Thoracic aorta (tissue), 2 donors: ENCODE measurements at places on chromosomes 16 and 17. TPM values are rescaled to one million over a fixed set of nuclear protein-coding genes. Genes with fewer than 3 reads are reported as not detected.

GRCh38 chr16:89707695-89708094 is 6.2 kb upstream of the SPATA2L start:
- no peak for DNase-seq

The PIK3R5 gene
- total RNA-seq, result 30.7 TPM

GRCh38 chr17:78977681-78977943 is 2.1 kb downstream of the LGALS3BP start:
- no peak for DNase-seq

- no peak for DNase-seq
Measured at GRCh38 chr17:61425682-61426481, 26.2 kb downstream of the TBX2 start.

The MAP3K3 gene
- total RNA-seq, result 102 TPM

GRCh38 chr17:11122908-11123307 is 118.1 kb upstream of the SHISA6 start:
- no peak for DNase-seq

GRCh38 chr17:43740541-43740940 is 18.1 kb downstream of the SOST start:
- DNase-seq, result no peak

GRCh38 chr17:77308861-77309726 is 168.3 kb downstream of the SEC14L1 start:
- DNase-seq, result no peak

GRCh38 chr17:81154961-81155360 is 10.3 kb upstream of the PVALEF start:
- DNase-seq, result no peak

DNA sequence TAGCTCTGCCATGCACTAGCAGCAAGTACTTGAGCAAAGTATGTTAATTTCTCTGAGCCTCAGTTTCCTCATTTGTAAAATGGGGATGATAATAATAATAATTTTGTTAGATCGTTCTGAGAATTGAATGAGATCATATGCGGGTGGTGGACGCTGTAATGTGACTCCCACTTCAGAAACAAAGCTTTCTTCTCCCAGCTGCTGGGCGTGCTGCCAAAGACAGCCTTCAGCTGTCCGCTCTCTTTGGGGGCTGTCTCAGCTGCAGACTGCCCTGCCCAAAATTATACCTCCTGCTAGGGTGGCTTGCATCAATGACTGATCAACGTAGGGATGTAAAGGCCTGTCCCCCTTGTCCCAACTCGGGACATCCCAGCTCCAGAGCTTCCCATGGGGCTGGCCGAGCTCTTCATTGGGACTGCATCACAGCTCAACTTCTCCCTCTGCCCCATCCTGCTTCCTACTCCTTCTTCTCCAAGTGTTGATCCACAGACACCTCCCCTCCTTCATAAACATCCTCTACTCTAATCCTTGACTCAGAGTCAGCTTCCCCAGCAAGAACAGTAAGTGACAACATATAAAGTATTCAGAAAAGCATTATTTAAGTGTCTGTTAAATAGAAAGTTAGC is 30.7 kb upstream of the CDH5 start:
- no peak for DNase-seq

DNA sequence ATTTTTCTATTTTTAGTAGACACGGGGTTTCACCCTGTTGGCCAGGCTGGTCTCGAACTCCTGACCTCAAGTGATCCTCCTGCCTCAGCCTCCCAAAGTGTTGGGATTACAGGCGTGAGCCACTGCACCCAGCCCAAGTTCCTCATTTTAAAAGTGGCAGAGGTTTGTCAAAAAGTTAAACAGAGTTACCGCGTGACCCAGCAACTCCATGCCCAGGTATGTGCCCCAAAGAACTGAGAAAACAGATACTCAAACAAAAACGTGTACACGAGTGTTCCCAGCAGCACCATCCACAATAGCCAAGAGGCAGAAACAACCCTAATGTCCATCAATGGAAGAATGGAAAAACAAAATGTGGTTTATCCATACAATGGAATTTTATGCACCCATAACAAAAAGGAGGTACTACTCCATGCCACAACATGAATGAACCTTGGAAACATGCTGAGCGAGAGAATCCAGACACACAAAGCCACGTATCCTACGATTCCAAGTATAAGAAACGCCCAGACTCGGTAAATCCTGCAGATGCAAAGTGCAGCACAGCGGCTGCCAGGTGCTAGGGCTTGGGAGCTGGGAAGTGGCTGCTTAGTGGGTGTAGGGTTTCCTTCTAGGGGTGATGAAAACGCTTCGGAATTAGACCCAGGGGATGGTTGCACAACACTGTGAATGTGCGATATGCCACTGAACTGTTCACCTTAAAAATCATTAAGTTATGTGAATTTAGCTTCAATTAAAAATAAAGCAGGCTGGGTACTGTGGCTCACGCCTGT is 24.8 kb downstream of the ADCY9 start:
- DNase-seq, result no peak

DNA sequence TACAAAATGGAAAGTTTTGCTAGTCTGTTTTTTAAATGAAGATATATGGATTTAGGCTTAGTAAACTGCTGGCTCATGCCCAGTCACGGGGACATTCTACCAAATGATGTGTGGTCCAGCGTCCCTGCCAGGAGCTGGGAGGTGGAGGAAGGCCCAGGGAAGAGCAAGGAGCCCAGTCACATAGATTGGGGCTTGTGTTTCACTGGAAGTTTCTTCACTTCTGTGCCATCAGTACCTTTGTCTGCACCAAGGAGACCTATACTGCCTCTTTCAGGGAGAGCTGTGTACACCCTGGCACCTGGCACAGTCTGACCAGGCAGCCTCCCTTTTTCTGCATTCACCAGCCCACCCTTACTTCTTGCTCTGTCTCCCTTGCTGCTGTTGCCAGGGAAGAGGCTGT is 32.6 kb upstream of the ERN1 start:
- no peak for DNase-seq

DNA sequence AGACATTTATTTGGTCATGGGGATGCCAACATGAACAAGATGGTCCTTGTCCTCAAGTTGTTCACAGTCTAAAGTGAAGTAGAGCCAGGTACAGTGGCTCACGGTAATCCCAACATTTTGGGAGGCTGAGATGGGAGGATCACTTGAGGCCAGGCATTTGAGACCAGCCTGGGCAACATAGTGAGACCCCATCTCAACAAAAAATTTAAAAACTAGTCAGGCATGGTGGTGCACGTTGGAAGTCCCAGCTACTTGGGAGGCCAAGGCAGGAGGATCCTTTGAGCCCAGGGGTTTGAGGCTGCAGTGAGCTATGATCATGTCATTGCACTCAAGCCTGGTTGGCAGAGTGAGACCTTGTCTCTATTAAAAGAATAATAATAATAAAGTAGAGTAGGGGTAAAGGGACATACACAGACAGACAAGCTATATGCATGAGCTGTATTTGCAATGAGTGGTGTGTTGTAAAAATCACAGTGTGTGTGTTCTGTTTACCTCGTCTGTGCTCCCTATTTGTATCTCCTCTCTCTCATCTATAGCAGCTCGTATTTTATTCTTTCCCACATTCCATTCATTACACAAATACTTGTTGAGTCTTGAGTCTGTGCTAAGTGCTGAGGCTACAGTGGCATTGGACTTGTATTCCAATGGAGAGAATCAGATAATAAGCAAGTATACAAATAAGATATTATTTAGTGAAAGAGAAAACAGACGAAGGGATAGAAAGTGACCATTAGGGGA is 73.9 kb upstream of the DHX40 start:
- no peak for DNase-seq

The ACACA gene
- total RNA-seq, result 34.0 TPM

The CACNG5 gene
- total RNA-seq, result not detected

The KRTAP9-8 gene
- total RNA-seq, result not detected

- DNase-seq, result no peak
Measured at GRCh38 chr16:47687694-47688093, 226.6 kb downstream of the PHKB start.

The SDK2 gene
- total RNA-seq, result 6.0 TPM

DNA sequence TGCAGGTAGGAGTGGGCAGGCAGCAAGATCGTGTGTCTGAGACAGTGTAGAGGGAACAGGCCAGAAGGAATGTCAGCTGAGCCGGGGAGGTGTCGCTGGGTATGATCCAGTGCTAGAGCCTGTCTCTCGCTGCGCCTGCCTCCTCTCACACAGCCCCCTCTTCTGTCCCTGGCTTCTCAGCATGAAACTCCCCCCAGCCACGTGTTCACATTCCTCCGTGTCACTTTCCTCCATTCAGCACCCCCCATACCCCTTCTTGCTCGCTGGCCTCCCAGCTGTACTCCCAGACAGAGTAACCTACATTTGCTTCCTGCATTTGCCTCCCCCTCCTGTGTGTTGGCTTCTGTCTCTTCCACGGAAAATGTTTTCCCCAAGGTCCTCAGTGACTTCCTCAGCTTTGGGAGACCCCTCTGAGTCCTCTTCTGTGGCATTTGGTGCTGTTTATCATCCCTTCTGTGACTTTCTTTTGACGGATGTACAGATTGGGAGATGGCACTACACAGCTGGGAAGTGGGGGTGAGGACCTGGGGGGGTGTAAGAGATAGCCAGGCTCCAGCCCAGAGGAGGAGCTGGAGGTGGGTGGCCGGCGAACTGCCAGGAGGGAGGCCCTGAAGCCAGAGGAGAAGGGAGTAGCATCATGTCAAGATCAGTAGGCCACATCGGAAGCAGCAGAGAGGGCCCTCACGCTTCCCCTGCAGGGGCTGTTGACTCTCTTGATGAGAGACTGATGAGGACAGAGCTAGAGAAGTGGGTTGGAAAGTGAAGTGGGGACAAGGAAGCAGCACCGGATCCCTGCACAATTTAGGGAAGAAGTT is 19.2 kb downstream of the SGF29 start:
- no peak for DNase-seq

The HOXB3 gene
- total RNA-seq, result 33.3 TPM

DNA sequence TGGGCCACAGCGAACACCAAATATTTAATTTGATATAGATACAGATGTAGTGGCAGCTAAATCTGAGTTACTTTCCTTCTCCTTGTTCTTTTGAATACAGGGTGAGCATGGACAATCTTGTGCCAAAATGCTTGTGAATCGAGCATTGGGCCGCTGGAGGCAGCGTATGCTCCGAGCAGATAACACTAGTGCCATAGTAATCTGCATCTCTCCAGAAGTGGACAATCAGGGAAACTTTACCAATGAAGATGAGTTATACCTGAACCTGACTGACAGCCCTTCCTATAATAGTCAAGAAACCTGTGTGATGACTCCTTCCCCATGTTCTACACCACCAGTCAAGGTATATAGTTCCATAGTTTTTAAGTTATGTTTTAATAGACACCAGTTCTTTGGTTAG is 21.2 kb upstream of the BCAS3 start:
- no peak for DNase-seq

The AGRP gene
- total RNA-seq, result not detected

The KRT40 gene
- total RNA-seq, result not detected

GRCh38 chr17:37691807-37692206 is 48.6 kb upstream of the DDX52 start:
- no peak for DNase-seq

GRCh38 chr17:44913676-44914075 is 1.6 kb downstream of the GFAP start:
- DNase-seq, result no peak

DNA sequence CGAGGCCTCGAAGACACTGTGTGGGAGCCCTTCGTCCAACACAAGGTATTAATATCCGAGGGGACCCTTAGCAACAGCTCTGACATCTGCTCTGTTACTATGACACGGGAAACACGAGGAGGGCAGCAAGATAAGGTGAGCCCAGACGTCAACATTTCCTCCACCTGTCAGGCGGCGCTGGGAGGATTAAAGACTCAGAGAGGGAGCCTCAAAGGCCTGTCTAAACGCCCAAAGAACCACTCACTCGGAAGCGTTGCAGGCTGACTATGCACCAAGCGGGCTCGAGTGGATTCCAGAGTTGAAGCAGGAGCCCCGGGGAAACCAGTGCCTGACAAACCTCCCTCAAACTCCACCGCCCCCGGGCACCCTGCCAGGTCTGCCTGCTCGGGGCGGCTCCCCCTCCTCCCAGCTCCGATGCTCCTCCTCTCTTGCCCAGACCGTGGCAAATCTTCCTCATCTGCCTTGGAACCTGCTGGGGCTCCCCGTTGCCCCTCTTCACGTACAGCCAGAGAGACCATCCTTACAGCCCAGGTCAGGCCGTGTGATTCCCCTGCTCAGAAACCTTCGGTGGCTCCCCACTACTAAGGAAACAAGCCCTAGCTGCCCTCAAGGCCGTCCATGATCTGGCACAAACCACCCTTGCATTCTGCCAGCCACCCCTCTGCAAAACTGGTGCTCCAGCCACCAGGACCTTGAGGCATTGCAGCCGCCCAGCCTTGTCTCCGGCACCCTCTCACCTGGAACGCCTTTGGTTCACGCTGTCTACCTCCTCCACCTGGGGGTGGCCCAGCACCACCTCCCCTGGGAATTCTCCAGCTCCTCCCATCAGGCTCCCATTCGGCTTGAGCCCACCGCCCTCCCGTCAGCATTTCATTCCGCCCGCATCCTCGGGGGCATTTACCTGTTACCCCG is 16.2 kb downstream of the RPH3AL start:
- no peak for DNase-seq

The CDIPT gene
- 92.1 TPM for total RNA-seq
